ENCODE measurements at places on chromosomes 11 and 22. TPM values are rescaled to one million over a fixed set of nuclear protein-coding genes. Genes with fewer than 3 reads are reported as not detected.

EED gene
- 14.1 TPM for total RNA-seq

- H3K4me1 ChIP-seq: no peaks in the 10 kb centered on the region
- no peak overlapping the region for H3K27ac ChIP-seq
- H3K36me3 ChIP-seq: no peaks in the 10 kb centered on the region
- DNase-seq: no peak
- H3K27me3 ChIP-seq: peaks cover 83% of the 10 kb centered on the region
- no peak overlapping the region for H3K4me3 ChIP-seq
These were observed 81.1 kb upstream of the EIF3D start for GRCh38 chr22:36610056-36610455.

- no peaks in the 10 kb centered on the region for H3K36me3 ChIP-seq
- no peak for DNase-seq
- peaks cover 24% of the 10 kb centered on the region for H3K27me3 ChIP-seq
- no peaks in the 10 kb centered on the region for H3K4me1 ChIP-seq
- no peak overlapping the region for H3K27ac ChIP-seq
- H3K4me3 ChIP-seq: no peak overlapping the region
These were observed 10.4 kb downstream of the ASCL2 start for GRCh38 chr11:2259897-2260451.

PIWIL4 gene
- total RNA-seq: 2.5 TPM

- H3K36me3 ChIP-seq: no peaks in the 10 kb centered on the region
- no peak overlapping the region for H3K27ac ChIP-seq
- H3K4me1 ChIP-seq: no peaks in the 10 kb centered on the region
These were observed 16.9 kb downstream of the EIF3F start for GRCh38 chr11:8004008-8004407.

DNA sequence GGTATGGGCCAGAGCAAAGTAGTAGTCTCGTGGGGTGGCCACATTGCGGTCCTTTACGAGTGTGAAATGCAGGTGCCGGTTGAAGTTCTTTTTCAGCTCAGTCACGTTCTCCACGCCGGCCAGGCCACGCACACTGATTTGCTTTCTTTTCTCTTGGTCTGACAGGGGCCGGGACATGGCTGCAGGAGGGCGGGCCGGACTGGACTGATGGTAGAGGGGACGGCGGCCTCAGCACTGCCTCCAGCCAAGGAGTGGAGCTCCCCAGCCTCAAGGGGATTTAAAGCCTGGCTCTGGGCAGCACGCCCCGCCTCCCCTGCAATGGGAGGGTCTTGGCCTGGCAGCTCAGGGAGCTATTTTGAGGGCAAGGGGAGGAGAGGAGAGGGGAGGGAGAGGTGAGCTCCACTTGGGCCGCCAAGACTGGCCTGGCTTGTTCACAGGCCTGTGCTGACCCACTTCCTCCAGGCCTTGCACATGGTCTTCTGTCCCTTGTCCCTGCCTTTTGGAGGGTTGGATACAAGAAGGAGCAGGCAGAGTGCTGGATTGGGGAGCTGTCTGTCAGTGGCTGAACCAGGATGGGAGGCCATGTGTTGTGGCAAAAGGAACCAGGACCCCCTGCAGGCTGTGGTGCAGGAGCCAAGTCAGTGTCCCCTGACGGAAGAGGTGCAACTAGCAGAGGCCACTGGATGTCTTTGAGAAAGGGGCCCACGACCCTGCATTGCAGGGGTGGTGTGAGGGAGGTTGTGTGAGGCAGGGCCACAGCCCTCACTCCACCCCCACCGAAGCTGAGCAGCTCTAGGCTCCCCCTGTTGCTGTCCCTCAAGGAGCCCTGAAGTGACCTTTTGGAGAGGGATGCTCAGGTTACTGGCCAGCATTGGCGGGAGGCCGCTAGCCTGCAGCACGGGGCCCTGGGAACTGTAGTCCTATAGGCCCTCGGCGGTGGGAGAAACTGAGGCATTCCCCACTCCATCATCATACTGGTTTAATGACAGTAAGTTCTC is at the start of gene PYGM:
PYGM (minus strand) TSS at position 253 of the 998 bp plus-strand sequence; CDS start at position 177, 76 bp downstream.
- no peaks in the 10 kb centered on the region for H3K27me3 ChIP-seq
- peak within 1 kb of the TSS; percentile 63 for H3K27ac ChIP-seq
- DNase-seq: peak; percentile 83
- H3K4me3 ChIP-seq: peak within 1 kb of the TSS; percentile 28

CBX7 gene
- total RNA-seq: 6.9 TPM

SSTR3 gene
- total RNA-seq: not detected

- DNase-seq: no peak
- no peak overlapping the region for H3K4me3 ChIP-seq
- H3K4me1 ChIP-seq: no peaks in the 10 kb centered on the region
- no peak overlapping the region for H3K27ac ChIP-seq
- H3K36me3 ChIP-seq: no peaks in the 10 kb centered on the region
- H3K27me3 ChIP-seq: no peaks in the 10 kb centered on the region
These were observed 61.5 kb upstream of the SLC25A18 start for GRCh38 chr22:17501679-17502285.

- no peaks in the 10 kb centered on the region for H3K36me3 ChIP-seq
- H3K4me3 ChIP-seq: no peak overlapping the region
- DNase-seq: no peak
- H3K4me1 ChIP-seq: peaks cover 8% of the 10 kb centered on the region
- no peak overlapping the region for H3K27ac ChIP-seq
- H3K27me3 ChIP-seq: peaks cover 19% of the 10 kb centered on the region
These were observed 10.4 kb downstream of the CCKBR start for GRCh38 chr11:6269994-6270393.

GRCh38 chr22:45934168-45934564 is 42.8 kb downstream of the WNT7B start:
- H3K27ac ChIP-seq: no peak overlapping the region
- H3K4me1 ChIP-seq: peaks cover 25% of the 10 kb centered on the region
- peaks cover 10% of the 10 kb centered on the region for H3K27me3 ChIP-seq
- no peak overlapping the region for H3K4me3 ChIP-seq

DNA sequence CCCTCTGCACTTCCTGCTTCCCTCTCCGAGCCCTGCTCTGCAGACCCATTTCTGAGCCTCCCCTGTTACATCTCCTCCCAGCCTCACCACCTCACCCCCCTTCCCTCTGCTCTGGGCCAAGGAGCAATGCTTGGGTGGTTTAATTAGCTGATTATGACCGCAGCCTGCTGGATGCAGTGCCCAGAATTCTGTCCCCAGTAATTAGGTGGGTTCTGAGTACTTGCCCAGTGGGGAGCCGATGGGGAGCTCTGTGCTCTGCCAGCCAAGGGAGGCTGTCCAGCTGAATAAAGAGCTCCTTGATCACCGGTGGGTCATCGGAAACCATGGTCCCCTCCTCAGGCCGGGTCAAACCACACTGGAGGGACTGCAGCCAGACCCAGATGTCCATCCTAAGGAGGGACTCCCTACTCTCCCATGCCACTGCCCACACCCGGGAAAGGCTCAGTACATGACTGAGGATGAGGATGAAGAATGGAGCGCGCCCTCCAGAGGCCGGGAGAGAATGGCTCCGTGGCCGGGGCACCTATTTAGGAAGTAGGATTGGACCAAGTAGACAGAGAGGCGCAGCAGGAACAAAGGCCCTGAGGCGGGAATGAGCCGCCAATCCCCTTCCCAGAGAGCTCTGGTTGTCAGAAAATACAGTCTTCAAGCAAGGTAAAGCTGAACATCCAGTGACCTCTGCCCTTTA is 9.1 kb downstream of the ARRB1 start:
- no peaks in the 10 kb centered on the region for H3K27me3 ChIP-seq
- no peak for DNase-seq
- no peaks in the 10 kb centered on the region for H3K36me3 ChIP-seq
- peaks cover 50% of the 10 kb centered on the region for H3K4me1 ChIP-seq

GRCh38 chr11:64990222-64990923 is 6.4 kb downstream of the BATF2 start:
- peaks cover 5% of the 10 kb centered on the region for H3K4me1 ChIP-seq
- no peaks in the 10 kb centered on the region for H3K27me3 ChIP-seq
- no peaks in the 10 kb centered on the region for H3K36me3 ChIP-seq
- no peak overlapping the region for H3K27ac ChIP-seq
- no peak overlapping the region for H3K4me3 ChIP-seq
- no peak for DNase-seq

GRCh38 chr11:57667736-57668433 is at the start of gene ZDHHC5:
TSS of gene ZDHHC5 (plus strand) at chr11:57668114. CDS start at chr11:57673091, 4,977 bp downstream.
- peak; percentile 100 for DNase-seq
- H3K36me3 ChIP-seq: peaks cover 4% of the 10 kb centered on the region
- H3K4me1 ChIP-seq: peaks cover 24% of the 10 kb centered on the region

DNA sequence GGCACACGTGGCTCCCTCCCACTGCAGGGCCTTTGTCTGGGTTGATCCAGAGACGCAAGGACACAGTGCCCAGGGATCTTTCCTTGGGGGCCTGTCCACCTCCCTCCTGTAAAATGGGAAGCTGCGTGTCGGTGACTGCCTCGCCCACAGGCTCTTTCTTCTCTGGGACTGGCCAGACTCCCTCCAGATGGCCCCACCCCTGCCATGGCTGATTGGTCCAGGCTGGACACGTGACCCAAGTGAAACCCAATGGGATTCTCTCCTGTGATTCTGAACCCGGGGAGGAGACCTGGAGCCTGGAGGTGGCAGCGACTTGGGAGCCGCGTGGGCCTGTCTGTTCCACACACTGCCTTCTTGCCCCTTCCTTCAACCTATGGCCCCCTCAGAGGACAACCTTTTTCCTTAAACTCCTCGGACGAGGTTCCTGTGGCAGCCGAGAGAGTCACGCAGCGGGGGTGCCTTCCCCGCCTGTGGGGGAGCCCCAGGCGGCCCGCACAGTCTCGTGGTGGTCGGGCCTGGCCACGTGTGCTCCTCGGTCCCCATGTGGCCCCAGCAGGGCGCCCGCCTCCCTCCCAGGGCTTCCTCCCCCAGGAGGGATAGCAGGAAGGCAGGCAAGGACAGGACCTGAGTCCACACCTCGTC is 12.4 kb upstream of the MPPED1 start:
- peaks cover 49% of the 10 kb centered on the region for H3K27me3 ChIP-seq
- no peak overlapping the region for H3K4me3 ChIP-seq
- no peaks in the 10 kb centered on the region for H3K4me1 ChIP-seq
- no peak for DNase-seq

- no peak for DNase-seq
- no peak overlapping the region for H3K27ac ChIP-seq
- H3K4me3 ChIP-seq: no peak overlapping the region
- H3K36me3 ChIP-seq: no peaks in the 10 kb centered on the region
These were observed 35.8 kb downstream of the INSC start for GRCh38 chr11:15150507-15150906.

DNA sequence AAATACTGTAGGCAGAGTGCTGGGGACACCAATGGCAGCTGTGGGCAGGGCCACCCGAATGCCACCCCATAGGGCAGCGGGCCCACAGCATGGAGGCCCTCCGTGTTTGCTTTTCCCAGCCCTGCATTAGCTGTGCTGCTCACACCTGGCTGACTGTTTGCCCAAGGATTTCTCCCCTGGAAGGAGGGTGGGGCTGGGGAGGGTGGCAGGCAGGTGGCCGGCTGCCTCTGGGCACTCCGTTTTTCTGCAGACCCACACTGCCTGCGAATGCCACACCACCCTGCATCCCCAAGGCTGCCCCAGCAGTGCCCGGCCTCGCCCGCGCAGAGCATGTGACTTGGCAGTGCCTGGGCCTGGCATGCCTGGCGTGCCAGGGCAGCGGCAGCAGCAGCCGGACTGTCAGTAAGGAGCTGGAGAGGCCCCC is 19.6 kb downstream of the DAGLA start:
- H3K4me1 ChIP-seq: peaks cover 36% of the 10 kb centered on the region
- H3K4me3 ChIP-seq: no peak overlapping the region
- DNase-seq: no peak
- H3K36me3 ChIP-seq: no peaks in the 10 kb centered on the region

OR52E6 gene
- total RNA-seq: not detected

DNA sequence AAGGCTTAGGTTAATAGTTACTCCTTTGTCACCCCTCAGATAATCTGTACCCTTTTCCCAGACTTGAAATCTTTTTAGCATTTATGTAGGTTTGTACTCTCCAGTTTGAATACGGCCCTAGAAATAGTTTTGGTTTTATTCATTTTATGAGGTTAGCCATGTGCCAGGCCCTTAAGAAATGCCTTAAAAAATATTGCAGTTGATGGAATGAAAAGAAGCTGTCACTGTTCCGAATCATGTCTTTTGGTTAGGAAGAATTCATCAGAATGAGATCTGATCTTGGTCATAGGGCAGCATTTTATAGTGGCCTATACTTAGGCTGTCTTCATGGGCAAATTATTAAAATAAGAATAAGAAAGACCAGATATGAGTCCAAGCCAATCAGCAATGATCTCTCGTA is 14.8 kb upstream of the PRSS23 start:
- H3K27me3 ChIP-seq: no peaks in the 10 kb centered on the region
- H3K27ac ChIP-seq: peak overlapping the region; percentile 88
- no peaks in the 10 kb centered on the region for H3K36me3 ChIP-seq
- DNase-seq: no peak
- peaks cover 39% of the 10 kb centered on the region for H3K4me1 ChIP-seq

DNA sequence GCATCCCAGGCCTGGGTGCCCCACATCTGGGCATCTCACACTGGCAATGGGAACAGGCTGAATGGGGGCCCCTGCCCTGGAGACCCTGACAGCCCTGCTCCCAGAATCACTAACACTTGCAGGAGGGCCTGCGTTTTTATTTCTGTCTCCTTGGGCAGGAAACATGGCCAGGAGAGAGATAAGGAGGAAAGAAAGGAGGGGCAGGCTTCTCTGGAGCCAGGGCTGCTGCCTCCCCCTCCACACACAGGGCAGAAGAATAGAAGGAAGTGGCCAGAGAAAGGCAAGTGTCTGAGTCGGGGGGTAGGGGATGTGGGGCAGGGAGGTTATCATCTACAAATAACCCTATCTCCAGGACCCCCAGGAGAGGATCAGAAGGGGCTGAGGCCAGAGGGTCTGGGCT is 25.5 kb upstream of the TSPAN18 start:
- peaks cover 19% of the 10 kb centered on the region for H3K27me3 ChIP-seq
- H3K27ac ChIP-seq: no peak overlapping the region
- peaks cover 6% of the 10 kb centered on the region for H3K4me1 ChIP-seq
- H3K36me3 ChIP-seq: peaks cover 1% of the 10 kb centered on the region
- H3K4me3 ChIP-seq: no peak overlapping the region

- no peak overlapping the region for H3K4me3 ChIP-seq
- peaks cover 35% of the 10 kb centered on the region for H3K4me1 ChIP-seq
- peaks cover 34% of the 10 kb centered on the region for H3K36me3 ChIP-seq
- no peak for DNase-seq
These were observed 68.6 kb downstream of the ATXN10 start for GRCh38 chr22:45740236-45740635.

OR10V1 gene
- not detected for total RNA-seq
